Amygdala (tissue), 56 donors: ENCODE measurements at places on chromosomes 11 and 22.

DNA sequence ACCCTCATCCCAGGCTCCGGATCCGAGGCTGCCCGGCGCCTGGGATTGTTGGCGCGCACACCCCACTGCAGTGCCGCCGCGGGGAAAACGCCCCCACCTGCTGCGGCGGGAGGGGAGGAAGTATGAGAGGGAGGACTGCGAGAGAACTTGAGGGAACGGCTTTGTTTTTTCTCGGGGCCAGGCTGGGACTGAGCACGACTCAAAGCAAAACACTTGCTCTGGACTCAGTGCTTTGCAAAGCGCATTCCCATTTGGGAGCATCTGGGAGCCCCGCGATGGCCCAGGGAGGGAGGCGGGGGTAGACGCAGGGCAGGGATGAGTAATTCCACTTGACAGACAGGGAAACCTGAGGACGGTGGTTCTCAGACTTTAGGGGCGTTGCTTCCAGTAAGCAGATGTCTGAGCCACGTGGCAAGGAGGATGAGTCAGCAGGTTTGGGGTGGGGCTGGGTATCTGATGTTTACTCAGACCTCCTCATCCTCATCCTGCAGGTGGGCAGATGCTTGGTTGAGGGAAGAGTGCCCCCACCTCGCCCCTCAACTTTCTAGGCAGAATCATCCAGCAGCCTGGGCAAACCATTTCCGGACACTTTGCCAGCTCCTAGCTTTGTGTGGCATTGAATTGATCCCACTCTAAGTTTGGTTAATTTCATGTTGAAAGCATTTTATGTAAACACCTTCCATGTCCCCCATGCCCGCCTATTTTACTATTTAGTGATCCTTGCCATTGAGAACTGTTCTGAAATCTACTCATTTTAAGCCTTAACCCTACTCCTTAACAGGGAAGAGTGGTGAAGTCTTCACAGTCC is 1.5 kb downstream of the MIAT start:
- DNase-seq = no peak

DNA sequence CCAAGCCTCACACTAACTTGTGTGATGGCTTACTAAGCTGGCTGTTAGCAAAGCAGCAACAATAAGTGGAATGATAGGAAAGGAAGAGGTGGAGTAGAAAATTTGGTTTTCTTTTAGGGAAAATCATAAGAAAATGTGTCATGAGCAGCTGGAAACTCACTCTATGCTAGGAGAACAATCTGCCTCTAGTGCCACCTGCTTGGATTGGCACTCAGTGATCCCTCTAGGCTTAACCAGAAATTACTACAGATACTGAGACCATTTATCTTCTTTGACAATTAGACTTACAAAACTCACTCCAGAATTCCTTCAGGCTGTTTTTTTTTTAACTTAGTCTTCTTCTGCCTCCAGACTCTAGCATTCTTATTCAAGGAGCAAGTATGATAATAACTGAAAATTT is 117.3 kb downstream of the CD44 start:
- DNase-seq = no peak

DNA sequence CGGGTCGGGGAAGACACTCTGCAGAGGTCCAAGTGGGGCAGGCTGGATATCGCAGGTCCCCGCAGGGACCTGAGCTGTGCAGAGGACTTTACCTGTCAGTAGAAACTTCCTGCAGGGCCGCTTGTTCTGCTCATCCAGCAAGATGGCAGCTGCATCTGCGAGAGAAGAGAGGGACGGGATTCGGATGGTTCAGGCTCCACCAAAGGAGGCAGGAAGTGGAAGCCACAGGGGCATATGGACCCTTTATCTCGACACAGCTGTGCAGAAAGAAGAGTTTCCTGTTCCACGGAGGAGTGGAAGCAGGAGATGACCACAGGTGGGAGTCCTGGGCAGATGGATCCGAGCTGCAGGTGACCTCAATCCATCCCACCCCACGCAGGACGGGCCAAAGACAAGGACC is 22.5 kb downstream of the CABP7 start:
- DNase-seq = no peak

- DNase-seq = no peak
Observed at GRCh38 chr11:95375886-95376285, 144.9 kb upstream of the SESN3 start.

GRCh38 chr22:19065298-19065859 is 56.8 kb downstream of the DGCR2 start:
- no peak for DNase-seq

DNA sequence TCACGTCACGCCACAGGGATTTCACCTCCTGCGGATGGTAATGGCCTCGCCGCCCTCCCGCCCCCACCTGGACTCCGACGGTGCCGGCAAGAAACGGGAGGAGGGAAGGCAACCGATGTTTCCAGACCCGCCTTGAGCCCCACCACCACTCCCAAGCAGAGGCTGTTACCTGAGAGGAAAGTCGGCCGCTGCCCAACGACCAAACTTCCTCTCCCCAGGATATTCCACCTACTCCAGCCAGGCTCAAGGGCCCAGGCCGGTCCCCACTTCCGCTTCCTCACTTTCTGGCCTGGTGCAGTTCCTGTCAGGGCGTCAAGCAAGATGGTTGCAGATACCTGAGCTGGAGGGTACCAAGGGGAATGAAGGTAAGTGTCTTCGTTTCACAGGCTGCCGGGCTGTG is at the start of gene ENTHD1:
Gene ENTHD1, minus strand, starts transcription at position 235 of the 400 bp plus-strand sequence. CDS start 6,012 bp downstream, outside the sequence.
- no peak for DNase-seq

- peak; percentile 46 for DNase-seq
Observed at GRCh38 chr22:41833369-41834004, 582 bp downstream of the SREBF2 start.

- no peak for DNase-seq
Observed at GRCh38 chr22:49036513-49036912, 791.2 kb downstream of the BRD1 start.

DNA sequence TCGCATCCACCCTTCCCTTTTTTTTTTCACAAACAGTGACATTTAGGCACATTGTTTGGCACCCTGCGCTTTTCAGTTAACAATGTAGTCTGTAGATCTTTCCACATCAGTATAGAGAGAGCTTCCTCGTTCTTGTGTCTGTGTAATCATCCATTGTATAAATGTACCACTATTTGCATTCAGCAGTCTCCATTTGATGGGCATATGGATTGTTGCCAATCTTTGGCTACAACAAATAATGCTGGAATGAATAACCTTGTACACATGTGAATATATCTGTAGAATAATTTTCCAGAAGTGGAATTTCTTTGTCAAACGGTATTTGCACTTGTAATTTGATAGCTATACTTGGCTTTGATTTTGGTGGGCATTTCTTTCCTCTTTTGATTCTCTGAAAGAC is 17.1 kb downstream of the MPEG1 start:
- no peak for DNase-seq

DNA sequence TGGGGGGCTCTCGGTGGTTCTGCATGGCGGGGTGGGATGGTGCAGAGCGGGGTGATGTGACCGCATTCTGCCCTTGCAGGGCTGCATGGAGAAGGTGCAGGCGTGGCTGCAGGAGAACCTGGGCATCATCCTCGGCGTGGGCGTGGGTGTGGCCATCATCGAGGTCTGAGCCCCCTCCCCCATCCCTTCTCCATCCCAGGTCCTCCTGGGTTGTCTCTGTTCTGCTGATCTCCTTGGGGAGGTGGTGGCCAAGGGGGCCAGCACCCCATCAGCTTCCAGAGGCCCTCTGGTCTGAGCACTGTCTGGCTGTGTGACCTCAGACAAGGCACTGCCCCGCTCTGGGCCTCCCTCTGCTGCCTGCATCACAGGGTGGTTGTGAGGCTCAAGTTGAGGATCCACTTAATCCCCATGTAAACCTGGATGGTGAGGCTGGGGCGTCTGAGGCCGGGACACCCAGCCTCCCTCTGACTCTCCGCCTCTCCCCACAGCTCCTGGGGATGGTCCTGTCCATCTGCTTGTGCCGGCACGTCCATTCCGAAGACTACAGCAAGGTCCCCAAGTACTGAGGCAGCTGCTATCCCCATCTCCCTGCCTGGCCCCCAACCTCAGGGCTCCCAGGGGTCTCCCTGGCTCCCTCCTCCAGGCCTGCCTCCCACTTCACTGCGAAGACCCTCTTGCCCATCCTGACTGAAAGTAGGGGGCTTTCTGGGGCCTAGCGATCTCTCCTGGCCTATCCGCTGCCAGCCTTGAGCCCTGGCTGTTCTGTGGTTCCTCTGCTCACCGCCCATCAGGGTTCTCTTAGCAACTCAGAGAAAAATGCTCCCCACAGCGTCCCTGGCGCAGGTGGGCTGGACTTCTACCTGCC is 53.3 kb downstream of the CD82 start:
- no peak for DNase-seq

DNA sequence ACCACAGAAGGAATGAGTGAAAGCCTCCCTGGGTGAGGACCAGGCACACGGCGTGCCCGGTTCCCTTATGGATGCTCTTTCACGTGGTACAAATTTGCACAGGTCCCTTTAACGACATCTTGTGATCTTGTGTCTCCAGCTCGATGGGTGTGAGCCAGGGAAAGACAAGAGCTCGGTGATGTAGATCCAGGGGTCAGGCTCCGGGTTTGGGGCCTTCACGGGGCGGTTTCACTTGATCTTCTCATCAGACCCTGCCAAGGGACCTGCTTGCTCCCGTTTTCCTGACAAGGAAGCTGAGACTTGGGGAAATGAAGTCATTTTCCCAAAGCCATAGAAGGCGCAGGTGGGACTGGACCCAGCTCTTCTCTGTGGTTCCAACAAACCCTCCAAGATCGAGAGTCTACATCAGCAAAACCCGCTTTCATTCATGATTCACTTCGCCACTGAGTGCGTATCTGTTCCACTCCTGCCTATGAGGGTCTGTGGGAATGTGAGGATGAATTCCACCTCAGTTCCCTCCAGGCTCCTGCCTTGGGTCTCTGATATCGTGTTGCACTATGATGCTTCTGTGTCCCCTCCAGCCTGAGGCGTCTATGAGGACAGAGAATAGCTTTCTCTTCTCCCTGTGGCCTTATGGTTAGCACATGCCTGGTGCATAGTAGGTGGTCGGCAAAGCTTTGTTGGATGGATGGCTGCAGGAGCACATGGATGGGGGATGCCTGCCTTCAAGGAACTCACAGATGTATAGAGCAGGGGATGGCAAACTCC is 45.0 kb upstream of the ANO1 start:
- DNase-seq = no peak

DNA sequence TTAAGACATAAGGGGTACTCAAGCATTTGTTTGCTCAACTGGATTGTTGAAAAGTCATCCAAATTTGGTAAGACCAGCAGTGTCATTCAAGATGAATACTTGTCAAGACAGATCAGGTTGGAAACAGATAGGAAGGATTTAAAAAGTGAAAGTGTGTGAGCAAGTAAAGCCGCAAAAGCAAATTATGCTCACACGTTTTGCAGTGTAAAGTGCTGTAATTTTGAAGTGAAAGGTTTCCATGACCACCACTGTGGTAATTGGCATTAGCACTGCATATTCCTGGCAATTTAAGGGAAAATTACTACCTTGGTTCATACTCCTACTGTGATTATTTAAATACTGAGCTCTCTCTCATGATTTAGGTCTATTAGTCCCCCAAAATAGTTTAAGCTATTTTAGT is 704.1 kb upstream of the CCDC179 start:
- no peak for DNase-seq

DNA sequence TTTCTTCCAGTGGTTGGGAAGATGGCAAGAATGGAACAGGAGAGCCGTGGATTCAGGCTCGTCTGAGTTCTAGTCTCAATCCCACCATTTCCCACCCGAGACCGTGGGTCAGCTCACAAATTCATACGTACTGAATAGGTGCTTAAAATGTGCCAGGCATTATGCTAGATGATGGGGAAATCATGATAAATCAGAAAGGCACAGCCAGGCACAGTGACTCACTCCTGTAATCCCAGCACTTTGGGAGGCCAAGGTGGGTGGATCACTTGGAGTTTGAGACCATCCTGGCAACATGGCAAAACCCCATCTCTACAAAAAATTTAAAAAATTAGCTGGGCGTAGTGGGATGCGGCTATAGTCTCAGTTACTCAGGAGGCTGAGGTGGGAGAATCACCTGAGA is 7.1 kb downstream of the TRIOBP start:
- no peak for DNase-seq

GRCh38 chr11:554428-555226 is 5.9 kb downstream of the LMNTD2 start:
- DNase-seq = no peak

DNA sequence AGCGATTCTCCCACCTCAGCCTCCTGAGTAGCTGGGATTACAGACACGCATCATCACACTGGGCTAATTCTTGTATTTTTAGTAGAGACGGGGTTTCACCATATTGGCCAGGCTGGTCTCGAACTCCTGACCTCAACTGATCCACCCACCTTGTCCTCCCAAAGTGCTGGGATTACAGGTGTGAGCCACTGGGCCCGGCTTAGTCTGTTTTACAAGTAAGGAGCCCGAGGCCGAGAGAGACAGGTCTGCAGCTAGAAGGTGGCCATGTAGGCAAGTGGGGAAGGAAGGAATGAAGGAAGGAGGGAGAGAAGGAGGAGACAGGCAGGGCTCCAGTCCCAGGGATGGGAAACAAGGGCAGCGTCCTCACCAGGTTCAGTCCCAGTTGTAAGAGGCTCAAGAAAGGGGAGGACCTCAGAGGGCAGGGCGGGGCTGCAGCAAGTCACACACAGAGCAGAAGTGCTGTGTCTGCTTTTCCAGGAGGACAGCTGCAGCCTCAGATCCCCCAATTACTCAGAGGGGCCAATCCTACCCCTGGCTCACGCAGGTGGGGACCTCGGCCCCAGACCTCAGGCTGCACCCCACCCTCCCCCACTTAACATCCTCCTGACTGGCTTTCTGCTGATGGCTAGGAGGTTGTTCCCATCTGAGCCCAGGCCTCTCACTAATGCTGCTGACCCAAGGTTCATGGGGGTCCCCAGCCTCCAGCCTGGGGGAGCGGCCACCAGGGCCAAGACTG is 53.8 kb upstream of the PRR5 start:
- no peak for DNase-seq
